GM23248 (cell line): ENCODE measurements at places on chromosomes 7 and 10. TPM values are rescaled to one million over a fixed set of nuclear protein-coding genes. Genes with fewer than 3 reads are reported as not detected.
A peak's percentile ranks its signal among the peaks of the same experiment; 100 is the strongest.

The GPR26 gene
- total RNA-seq: not detected in 2 replicates

The PRF1 gene
- not detected in 2 replicates for total RNA-seq

The CPA2 gene
- not detected in 2 replicates for total RNA-seq

The CPVL gene
- total RNA-seq: not detected in 2 replicates

- peak; percentile 96 for DNase-seq
These were observed 23.5 kb upstream of the PDE1C start for GRCh38 chr7:32093415-32094408.

- no peak for DNase-seq
These were observed 177.8 kb upstream of the PLPP4 start for GRCh38 chr10:120279196-120279595.

DNA sequence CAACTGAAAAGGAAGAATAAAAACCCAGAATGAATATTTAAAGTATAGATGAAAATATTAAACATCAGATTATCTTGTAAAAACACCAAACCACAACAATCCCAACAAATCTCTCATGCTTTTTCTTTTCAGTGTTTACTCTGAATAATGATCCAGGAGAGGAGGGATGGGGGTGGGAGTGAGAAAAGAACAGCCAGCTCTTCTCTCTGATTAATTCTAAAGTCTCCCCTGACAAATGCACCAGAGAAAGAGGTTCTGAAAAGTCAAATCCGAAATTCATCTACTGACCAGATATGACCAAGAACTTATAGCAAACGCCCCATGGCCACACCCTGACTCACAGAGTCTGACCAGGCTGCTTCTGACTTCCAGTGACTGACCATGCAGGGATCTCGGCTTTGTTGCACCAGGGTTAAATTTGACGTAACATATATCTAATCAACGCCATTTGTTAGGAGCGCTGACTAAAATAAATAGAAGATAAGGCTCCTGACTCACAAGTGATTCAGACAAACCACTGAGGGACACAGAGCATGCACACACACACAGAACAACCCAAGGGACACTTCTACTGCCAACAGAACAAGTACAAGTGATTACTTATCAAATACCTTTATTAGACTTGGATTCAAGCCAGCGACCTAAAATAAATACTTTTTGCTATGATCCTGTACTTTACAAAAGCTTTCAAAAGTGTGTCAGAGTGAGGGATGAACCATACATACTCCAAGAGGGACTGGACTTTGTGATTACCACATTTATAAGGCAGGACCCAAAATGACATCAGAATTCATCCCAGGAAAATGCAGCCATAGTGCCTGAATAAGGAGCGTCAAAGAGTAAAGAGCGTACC is 9.3 kb upstream of the SPOCK2 start:
- peak; percentile 93 for DNase-seq

DNA sequence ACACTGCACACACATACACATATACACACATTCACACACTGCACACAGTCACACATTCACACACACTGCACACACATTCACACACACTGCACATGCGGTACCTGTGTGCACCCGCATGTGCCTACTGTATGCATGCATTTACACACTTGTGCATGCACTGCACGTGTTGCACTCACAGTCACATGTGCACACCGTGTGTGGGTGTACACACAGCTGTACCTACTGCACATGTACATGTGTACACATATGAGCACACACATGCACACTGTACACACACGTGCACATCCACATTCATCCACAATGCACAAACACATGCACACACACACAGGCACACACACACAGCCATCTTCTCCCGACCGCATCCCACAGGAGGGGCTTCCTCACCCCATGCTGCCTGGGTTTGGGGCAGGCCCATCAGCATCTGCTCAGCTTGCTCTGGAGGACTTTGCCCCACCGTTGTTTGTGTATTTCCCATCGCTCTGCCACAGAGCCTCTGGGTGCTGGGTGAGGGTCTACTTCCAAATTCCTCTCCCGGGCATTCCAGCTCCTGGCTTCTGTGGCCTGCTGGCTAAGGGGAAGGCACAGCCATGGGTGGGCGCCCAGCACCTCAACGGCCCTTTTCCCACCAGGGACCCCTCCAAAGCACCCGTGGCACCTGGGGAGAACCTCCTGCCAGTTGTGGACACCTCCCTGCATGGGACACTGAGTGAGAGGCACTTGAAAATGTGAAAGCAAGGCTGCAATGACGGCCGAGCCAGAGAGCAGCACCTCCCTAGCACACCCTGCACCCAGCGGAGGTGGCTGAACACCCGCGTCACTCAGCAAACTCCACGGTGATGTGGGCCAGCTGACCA is 324.3 kb downstream of the PTPRN2 start:
- no peak for DNase-seq

DNA sequence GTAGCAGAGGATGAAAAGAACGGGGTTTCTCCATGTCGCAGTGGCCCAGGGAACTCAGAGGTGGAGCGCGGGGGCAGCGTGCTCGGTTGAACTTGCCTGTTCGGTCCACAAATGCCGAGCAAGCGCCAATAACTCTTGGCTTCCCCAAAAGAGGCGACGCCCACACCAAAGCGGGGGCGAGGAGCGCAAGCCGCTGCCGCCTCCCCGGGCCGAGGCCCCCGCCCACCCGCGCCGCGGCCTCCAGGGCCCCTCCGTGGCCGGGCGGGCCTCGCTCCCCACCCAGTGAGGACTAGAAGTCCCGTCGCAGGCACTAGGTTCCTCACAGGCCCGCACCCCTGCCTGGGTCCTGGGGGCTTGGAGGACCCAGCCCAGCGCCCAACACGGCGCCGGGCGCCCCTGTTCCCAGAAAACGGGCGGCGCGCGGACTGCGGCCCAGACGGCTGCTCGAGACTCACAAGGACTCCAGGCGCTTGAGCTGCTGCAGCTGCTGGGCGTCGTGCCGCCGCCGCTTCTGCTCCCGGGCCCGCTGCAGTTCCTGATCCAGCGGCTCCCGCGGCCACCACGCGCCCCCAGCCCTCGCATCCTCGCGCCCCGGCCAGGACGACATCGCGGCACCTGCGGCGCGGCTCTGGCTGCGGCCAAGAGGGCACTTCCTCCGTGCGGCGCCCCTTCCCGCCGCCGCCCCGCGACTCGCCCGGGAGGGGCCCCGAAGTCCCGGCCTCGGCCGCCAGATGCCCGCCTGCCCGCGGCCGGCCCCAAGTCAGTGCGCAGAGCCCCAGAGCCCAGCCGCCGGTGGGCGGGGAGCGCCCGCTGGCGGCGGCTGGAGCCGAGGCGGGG is 14.6 kb upstream of the FKBP9 start:
- peak; percentile 94 for DNase-seq

DNA sequence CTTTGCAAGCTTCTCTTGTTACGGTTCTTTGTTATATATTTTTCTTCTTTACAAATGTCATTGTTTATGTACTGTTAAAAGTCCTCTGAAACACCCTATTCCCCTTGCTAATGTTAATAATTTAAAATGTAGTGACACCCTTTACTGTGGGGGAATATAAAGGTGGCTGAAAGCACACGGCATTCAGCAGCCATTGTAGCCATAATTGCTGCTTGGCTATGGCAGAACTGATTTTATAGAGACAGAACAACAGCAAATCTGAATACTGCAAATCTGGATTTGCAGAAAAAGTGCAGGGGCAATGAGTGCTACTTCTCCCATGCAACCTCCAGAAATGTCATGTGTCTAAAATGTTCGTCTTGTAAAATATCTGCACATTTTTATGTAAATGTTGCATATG is 3.7 kb upstream of the WASL start:
- no peak for DNase-seq

- DNase-seq: no peak
These were observed 181.0 kb upstream of the RNF32 start for GRCh38 chr7:156459582-156459981.
